ENCODE measurements at places on chromosomes 4 and X. TPM values are rescaled to one million over a fixed set of nuclear protein-coding genes. Genes with fewer than 3 reads are reported as not detected.
A peak's percentile ranks its signal among the peaks of the same experiment; 100 is the strongest.

- H3K27me3 ChIP-seq, result no peaks in the 10 kb centered on the region
- peaks cover 21% of the 10 kb centered on the region for H3K4me1 ChIP-seq
- no peak overlapping the region for H3K4me3 ChIP-seq
- peak; percentile 42 for DNase-seq
- H3K36me3 ChIP-seq, result peaks cover 31% of the 10 kb centered on the region
Observed at GRCh38 chr4:2714061-2714770, 41.9 kb downstream of the TNIP2 start.

Gene KLB
- 0.03 TPM for total RNA-seq

Gene GPC4
- total RNA-seq, result 5.9 TPM

DNA sequence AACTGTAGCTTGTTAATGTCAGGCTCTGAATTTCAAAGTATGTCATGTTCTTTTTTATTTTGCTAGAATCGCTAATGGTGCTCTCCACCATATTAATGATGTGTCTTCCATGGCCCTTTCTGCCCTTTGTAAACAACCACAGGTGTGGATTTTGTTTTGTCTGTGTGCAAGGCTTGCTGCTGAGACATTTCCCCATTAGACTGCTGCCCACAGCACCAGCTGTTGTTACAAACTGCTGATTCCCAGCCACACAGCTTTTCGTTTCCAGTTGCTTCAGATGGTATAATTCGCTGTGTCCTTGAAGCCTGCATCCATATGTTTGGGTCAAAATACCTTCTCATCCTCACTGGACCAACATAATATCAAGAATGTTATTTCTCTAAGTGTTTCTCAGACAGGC, 32.8 kb downstream of the KCNIP4 start:
- no peak overlapping the region for H3K27ac ChIP-seq
- no peak overlapping the region for H3K4me3 ChIP-seq
- H3K27me3 ChIP-seq, result no peaks in the 10 kb centered on the region
- no peak for DNase-seq
- no peaks in the 10 kb centered on the region for H3K36me3 ChIP-seq

Gene PAPSS1
- 26.7 TPM for total RNA-seq

Gene DYNLT3
- 29.8 TPM for total RNA-seq

DNA sequence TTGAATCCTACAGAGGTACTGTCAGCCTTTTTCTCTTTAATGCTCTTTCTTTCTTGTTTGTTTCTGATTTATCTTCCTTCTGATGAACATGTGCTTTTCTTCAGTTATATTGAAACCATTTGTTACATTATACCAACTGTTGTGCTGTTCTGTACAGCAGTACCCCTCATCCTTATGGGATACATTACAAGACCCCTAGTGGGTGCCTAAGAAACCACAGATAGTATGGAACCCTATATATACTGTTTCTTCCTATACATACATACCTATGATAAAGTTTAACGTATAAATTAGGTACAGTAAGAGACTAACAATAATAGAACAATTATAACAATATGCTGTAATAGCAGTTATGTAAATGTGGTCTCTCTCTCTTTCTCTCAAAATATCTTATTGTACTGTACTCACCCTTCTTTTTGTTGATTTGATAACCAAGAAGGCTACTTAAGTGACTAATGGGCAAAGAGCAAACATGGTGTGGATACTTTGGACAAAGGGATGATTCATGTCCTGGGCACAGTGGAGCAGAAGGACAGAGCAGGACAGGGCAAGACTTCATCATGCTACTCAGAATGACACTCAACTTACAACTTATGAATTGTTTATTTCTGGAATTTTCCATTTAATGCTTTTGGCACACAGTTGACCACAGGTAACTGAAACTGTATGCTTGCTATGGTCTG, 10.7 kb upstream of the YIPF7 start:
- no peaks in the 10 kb centered on the region for H3K27me3 ChIP-seq
- no peaks in the 10 kb centered on the region for H3K36me3 ChIP-seq
- DNase-seq, result no peak

DNA sequence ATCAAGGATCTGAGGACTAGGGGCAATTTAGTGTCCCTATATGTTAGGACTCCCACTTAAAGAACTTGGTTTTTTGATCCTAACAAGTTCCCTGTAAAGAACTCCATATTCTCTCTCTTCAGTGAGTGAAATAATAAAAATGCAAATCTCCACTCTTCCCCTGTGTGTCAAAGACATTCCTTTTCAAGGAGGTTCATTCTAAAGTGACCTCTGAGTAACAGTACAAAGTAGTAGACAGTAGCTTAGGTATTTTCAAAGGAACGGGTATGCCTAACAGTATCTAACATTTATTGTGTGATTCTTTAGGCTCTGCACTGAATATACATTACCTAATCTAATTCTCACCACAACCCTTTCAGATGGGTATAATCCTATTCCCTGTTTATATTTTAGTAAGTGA, 58.4 kb upstream of the SCOC start:
- H3K4me3 ChIP-seq, result no peak overlapping the region
- no peaks in the 10 kb centered on the region for H3K27me3 ChIP-seq
- H3K36me3 ChIP-seq, result no peaks in the 10 kb centered on the region
- DNase-seq, result no peak
- H3K4me1 ChIP-seq, result no peaks in the 10 kb centered on the region
